ENCODE measurements at places on chromosomes 7 and 10.

DNA sequence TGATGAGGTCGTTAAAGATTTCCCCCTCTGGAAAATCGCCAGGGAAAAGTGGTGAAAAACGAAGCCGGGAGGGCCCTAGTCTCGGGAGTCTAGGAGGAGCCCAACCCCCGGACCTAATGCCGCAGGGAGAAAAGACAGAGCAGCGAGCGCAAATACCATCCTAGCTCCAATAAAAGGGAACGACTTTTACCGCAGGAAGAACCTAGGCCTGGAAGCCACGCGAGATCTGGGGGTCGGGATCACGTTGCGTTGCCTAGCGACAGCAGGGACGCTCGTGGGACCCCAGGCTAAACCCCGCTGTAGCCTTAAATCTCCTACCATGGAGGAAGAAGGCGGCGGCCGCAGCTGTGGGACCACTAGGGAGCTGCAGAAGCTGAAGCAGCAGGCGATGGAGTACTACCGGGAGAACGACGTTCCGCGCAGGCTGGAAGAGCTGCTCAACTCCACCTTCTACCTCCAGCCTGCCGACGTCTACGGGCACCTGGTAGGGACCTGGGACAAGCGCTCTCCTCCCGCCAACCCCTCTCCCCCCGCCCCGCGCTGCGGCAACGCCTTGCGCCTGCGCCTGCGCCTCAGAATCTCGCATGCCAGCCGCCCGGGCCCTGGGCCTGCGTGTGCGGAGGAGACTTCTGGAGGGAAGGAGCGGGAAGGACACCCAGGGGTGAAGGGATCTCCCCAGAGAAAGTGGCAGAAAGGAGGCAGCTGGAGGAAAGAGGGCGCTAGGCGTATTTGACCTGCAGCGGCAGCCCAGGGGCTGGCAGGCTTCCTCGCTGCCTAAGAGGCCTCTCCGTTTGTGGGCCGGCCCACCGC, at the start of gene ENO4:
TSS of gene ENO4 (plus strand) at position 252 of the 810 bp plus-strand sequence. CDS start at position 320, 68 bp downstream.
- peak; percentile 50 for DNase-seq

DNA sequence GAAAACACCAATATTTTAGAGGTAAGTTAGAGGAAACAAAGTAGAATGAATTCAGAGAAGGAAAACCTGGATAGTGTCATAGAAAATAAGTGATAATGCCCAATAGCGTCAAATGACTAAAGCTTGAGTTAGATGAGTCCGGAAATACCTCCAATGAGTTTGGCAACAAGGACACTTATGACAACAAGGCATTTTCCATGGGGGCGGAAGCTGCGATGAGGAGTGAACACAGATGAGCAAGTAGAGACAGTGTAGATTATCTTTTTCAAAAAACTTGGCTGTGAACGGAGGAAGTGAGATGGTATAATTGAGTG, 383 bp upstream of the R3HCC1L start:
- DNase-seq = no peak

DNA sequence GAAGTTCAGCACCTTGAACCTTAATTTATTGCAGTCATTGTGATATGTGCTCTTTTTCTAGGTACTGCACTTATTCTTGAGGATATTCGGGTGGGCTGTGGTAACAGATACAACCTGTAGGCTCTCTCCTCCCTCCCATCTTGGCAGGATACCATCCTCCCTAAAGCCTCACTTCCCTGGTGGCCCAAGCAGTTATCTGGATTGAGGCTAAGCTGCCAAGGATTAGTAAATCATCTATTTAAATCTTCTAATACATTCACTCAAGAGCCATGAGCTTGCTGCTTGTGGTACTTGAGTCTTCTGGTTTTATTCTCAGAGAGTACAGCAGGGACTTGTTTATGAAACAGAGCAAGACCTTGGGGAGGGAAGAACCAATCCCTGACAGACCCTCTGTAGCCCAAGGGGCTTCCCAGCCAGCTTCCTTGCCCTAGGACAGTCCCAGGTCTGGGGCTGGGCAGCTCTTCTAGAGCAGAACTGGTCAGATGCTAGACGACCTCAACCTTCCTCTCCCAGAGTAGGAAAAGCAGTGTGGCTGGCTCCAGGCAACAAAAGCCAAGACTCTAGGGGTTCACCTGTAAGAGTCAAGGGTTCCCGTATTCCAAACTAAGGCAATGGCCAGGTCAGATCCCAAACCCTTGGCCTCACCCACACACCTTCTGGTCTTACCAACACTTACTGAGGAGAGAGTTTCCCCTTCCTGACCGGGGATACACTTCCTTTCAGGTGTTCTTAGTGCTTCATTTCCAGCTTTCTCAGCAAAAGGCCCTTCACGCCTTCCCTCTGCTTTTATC, 21.3 kb downstream of the WNT8B start:
- DNase-seq = no peak

GRCh38 chr7:16904076-16904475, 22.3 kb upstream of the AGR3 start:
- no peak for DNase-seq

DNA sequence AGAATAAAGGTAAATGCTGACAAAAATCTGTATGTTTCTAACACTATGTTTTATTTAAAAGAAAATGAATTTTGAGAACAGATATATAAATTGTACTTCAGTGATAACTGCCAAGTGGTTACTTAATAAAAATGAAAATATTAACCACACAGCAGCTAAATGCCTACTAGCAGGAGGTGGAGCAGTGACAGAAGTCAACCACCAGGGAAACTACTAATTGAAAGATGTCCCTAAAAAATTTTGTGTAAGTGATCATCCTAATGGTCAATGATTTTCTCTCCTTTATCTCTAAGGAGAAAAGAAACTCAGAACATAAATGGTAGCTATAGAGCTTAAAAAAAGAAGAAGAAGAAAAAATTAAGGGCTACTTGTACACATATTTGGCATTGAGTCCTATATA, 22.9 kb downstream of the WNT16 start:
- no peak for DNase-seq

DNA sequence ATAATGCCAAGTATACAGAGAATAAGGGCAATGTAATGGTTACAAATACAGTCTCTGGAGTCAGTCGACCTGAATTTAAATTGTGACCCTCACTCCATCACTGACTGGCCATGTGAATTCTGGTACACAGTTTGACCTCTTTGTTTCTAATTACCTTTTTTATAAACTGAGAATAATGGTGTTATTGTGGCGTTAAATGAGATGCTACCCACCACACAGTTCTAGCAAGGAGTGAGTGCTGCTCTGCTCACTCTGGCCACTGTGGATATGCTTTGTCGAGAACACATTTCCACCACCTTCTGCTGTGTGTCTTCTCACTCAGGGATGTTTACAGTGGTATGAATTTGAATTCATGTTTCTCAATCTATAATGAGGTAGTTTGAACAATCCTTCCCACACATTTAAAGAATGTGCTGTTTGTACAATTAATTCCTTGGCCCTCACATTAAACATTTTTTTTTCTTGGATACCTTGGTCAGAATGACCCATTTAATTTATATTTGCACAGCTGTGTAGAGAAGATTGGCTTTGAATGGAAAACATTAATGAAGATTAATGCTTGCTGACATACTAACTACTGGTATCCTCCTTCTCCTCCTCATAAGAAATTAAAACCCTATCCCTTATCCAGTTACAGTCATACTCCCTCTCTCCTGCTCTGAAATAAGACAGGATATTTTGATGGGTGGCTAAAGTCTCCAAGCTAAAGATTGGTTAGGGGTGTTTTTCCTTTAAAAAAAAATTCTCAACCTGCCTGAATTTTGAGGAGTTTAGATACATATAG, 42.4 kb downstream of the PLCE1 start:
- no peak for DNase-seq

GRCh38 chr7:44273681-44274622, 51.4 kb downstream of the CAMK2B start:
- no peak for DNase-seq

GRCh38 chr7:43467406-43467805, 115.5 kb upstream of the STK17A start:
- DNase-seq = no peak

- no peak for DNase-seq
These were observed 2.2 kb downstream of the FGFR2 start for GRCh38 chr10:121595806-121596688.

GRCh38 chr10:98533746-98534445, 87.2 kb upstream of the HPS1 start:
- no peak for DNase-seq

- peak; percentile 10 for DNase-seq
These were observed 43.1 kb downstream of the MBL2 start for GRCh38 chr10:52729271-52730104.

Data from pulmonary artery endothelial cell (primary cell).